ENCODE measurements at places on chromosomes 11 and 22.

- peak; percentile 64 for DNase-seq
Measured at GRCh38 chr11:36361901-36362391, 65.9 kb downstream of the PRR5L start.

DNA sequence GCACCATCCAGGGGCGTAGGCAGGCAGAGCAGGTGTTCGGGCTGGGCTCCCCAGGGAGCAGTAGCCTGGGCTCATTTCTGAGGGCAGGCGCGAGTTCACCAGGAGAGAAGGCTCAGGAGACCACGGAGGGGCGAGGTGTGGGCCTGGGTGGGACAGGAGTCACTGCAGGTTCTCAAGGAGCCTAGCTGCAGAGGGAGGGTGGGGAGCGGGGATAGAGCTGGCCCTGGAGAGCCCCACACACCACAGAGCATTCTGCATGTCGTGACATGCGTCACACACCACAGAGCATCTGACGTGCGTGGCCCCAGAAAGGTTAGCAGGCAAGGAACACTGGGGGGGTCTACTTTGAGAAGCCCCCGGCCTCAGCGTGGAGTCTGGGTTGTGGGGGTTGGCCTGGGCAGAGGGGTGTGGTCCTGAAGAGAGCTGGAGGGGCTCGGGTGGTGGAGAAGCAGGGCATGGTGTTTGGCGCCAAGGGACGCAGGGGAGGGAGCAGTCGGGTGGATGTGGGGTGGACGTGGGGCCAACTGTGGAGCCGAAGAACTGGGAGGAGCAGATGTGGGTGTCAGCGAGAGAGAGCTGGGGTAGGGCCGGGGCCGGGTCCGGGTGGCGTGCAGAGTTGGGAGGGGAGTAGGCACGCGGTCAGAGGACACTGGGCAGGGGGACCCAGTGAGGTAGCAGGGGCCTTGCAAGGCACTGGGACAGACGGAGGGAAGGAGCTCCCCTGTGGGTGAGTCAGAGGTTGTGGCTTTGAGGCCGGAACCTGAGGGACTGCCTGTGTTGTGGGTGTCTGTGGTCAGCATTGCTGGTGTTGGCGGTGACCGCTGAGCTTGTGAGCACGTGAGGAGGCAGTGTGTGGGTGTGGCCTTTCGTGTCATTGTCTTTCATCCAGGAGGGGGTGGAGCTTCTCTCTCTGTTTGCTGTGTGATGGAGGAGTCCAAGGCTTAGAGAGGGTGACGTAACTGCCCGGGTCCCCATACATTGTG lies 25.5 kb downstream of the CTTN start:
- DNase-seq = no peak

- no peak for DNase-seq
Measured at GRCh38 chr11:58774164-58774593, 42.4 kb upstream of the GLYAT start.

- DNase-seq = no peak
Measured at GRCh38 chr11:47254386-47254785, 3.4 kb upstream of the NR1H3 start.

DNA sequence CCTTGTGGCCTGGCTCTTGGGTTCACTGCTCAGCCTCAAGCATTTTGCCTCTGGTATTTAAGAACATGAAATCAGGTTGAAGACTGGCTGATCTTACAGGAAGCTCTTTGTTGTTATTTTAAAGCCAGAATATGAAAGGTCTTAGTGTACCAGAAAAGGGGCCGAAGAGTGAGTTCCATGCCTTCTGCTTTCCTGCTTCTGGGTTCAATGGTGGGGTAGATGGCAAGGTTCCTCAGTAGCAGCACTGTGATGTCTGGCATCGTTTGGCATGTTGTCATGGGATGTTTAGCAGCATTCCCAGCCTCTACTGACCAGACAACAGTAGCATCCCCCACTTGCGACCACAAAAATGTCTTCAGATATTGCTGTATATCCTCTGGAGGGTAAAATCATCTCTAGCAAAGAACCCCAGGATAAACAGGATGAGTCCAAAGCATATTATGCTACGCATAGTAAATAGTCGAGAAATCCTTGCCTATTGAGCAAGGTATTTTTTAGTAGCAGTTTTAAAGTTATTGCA lies 2.4 kb downstream of the VPS26B start:
- no peak for DNase-seq

DNA sequence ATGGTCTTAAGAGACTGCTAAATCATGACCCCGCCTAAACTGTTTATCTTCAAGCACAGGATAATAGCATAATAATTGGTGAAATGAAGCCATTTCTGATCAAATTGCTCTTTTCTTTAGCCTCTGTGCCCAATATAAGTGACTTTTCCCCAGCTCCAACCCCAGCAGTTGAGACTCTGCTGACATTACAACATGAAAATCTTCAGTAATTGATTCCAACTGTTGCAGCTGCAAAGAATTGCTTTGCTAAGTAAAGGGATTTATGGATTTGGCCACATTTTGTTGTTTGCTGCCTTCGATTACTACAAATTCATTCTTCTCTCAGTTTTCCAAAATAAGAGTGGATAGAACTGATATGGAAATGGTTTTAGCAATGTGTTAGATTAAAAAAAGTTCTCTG lies 576.7 kb upstream of the LRRC4C start:
- DNase-seq = no peak

GRCh38 chr22:37418627-37419369 lies 8.5 kb downstream of the ELFN2 start:
- DNase-seq = no peak

DNA sequence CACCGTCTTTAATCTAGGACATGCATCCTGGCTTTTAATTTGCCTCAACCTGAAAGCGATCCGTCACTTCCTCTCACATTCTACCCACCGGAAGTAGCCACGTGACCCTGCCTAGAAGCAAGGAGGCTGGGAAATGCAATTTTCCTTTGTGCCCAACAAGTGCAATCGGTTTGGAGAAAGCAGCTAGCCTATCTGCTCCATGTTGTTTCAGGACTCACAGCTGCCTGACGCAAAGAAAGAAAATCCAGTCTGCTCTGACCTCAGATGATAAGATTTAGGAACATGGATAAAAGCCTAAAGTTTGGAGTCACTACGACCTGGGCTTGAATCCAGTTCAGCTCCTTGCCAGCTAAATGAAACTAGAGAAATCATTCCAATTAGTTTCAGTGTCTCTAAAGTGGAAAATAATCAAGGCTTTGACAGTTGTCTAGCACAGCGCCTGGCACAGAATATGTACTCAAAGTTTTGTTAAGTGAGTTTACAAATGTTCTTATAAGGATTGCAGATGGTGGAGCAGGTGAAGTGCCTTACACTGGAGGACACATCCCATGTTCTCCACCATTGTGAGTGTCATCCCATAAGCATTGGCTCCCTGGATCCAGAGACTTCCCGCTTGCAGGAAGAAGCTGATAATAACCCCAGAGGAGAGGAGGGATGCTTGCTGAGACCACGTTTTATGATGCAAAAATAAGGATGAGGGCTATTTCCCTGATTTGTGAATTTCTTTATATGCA lies 553.7 kb downstream of the MN1 start:
- DNase-seq = no peak

GRCh38 chr11:60056349-60056969 lies at the start of gene MS4A3:
MS4A3 (plus strand) TSS chr11:60056665; CDS start chr11:60061161, 4,496 bp downstream.
- no peak for DNase-seq

DNA sequence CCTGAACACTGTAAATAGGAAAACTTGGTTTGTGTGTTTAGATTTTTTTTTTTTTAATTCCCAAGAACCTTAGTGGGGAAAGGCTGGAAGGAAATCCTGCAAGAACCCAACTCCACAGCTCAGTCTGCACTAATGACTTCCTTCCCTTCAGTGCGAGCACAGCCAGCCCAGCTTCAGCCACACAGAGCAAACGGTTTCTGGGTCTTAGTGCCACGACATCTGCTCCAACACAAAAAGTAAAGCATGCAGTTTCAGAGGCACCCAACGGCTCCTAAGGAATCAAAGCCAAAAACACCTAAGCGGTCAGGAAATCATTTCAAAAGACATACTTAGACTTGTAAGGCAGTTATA lies 236.1 kb downstream of the TTC28 start:
- peak; percentile 39 for DNase-seq

GRCh38 chr11:36454941-36455631 lies 55.0 kb downstream of the TRAF6 start:
- no peak for DNase-seq

GRCh38 chr11:123233280-123233974 lies 38.4 kb upstream of the CLMP start:
- DNase-seq = no peak

GRCh38 chr11:39236916-39237315 lies 2222.5 kb downstream of the LRRC4C start:
- no peak for DNase-seq

DNA sequence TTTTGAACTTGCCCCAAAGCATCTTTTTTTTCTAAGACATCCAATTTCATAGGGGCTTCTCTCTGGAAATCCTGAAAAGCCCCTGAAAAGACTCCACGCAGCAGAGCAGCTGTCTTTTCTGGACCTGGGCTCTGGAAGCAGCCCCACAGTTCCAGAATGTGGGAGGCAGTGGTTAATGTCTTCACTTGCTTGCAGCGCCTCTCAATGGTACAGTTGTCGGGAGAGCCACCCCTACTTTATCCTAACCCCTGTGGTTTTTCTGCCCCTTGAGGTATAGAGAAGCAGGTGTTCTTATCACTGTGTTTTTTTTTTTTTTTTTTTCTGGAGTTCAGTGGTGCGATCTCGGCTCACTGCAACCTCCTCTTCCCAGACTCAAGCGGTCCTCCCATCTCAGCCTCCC lies 83.4 kb upstream of the SORL1-AS1 start:
- no peak for DNase-seq

GRCh38 chr11:61963016-61963281 lies 4.5 kb downstream of the FTH1 start:
- no peak for DNase-seq

DNA sequence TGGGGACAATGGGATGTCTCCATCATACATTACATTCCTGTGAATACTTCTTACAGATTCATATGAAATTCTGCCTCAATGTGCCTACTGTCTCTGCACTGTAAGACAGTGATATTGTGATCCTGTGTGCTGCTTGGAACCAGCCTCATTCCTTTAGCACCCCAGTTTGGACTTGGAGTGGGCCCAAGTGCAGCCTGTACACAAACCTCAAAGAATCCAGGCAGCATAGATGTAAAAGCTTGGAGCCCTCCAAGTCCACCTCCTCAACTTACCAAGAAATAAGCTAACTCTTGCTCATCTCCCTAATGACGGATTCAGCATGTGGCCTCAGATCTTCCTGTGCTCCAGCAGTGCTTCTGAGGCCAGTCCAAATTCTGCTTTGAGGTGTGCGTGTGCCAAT lies 24.4 kb downstream of the GRAP2 start:
- no peak for DNase-seq

- DNase-seq = no peak
Measured at GRCh38 chr11:125873881-125874555, 13.4 kb upstream of the HYLS1 start.

DNA sequence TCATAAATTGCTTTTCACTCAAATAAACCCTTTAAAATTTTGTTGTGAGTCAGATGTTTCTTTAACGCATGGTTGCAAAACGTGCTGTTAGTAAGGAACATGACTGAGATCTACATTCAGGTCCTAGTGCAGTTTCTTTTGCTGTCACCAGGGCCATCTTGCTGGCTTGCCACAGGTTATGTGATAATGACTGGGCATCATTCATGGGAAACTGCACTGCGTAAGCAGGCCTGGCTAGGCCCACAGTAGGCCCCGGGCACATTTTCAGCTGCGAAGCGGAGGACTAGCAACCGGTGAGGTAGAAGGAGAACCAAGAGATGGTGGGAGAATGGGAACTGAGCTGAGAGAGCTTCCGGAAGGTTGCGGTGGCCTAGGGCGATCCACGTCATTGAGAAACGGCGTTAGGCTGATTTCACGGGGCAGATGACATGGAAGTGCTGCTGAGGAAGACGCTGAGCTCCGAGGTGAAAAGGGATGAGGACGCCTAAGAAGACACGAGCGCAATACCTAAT lies 3.2 kb upstream of the KLHDC7B start:
- no peak for DNase-seq

GRCh38 chr22:47634347-47634746 lies 871.9 kb downstream of the TBC1D22A start:
- no peak for DNase-seq

- no peak for DNase-seq
Measured at GRCh38 chr11:1372660-1373059, 17.1 kb upstream of the BRSK2 start.

DNA sequence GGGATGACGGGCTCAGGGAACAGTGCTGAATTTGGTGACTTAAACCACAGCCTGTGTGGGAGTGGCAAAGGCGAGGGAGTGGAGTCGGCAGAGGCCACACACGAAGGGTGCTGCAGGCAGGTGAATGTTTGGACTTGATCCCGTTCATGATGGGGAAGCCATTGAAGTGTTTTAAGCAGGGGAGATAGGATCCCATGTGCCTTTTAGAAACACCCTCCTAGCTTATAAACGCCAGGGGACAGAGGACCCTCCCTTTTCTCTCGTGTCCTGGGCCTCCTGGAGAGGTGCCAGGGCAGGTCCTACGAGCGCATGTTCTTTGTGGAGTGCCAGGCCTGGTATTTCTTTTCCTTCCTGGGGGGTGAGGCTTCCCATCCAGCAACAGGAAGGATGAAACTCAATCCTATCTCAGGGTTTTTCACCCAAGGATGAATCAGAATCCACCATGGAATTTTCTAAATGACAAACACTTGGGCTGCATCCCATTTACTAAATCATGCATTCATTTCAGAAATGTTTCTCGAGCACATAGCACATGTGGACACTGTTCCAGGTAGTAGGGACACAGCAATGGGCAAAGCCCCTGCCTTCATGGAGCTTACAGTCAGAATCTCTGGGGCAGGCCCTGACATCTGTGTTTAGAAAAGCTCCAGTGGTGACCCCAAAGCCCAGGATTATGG lies 59.6 kb downstream of the CHRDL2 start:
- no peak for DNase-seq

DNA sequence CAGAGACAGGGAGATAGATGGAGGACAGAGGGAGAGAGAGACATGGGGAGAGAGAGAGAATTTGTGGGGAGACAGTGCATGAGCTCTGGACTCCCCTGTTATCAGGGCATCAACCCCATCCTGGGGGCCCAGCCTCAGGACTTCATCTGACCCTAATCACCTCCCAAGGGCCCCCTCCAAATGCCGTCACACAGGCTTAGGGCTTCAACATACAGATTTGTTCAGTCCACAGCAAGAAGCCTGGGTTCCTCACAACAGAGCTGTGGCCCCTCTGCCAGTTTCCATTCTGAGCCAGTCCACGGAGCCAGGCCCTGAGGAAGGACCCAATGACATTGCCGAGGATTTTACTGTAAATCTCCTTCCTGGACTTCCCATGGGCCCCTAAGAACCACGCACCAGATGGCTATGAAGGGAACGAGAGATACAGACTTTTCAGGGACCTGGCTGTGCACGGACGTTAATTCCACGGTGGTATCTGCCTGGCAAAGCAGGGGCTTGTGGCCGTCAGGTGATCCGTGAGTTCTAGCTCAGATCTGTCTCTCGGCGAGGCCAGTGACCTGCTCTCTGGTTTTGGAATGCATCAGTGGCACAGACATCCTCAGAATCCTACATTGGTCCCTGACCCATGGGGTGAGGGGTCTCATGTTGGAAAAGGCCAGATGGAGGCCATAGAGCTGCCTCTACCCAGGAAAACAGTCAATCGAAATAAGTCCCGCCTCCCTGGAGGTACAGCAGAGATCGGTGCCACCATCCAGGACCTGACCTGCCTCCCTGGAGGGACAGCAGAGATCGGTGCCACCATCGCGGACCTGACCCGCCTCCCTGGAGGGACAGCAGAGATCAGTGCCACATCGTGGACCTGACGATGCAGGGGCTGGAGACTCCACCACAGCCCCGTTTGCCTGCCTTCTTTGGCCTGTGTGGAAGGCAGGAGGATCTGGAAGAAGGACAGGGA lies 8.7 kb upstream of the B4GALNT4 start:
- DNase-seq = no peak

GRCh38 chr11:5596607-5597201 lies at the start of gene TRIM6:
TRIM6 (plus strand) TSS chr11:5596637; CDS start chr11:5596898, 261 bp downstream.
- DNase-seq = no peak

GRCh38 chr11:86726118-86726753 lies 53.8 kb upstream of the ME3 start:
- DNase-seq = no peak

Data from smooth muscle cell of the brain vasculature (primary cell).